ENCODE measurements at places on chromosomes 6 and 20.

DNA sequence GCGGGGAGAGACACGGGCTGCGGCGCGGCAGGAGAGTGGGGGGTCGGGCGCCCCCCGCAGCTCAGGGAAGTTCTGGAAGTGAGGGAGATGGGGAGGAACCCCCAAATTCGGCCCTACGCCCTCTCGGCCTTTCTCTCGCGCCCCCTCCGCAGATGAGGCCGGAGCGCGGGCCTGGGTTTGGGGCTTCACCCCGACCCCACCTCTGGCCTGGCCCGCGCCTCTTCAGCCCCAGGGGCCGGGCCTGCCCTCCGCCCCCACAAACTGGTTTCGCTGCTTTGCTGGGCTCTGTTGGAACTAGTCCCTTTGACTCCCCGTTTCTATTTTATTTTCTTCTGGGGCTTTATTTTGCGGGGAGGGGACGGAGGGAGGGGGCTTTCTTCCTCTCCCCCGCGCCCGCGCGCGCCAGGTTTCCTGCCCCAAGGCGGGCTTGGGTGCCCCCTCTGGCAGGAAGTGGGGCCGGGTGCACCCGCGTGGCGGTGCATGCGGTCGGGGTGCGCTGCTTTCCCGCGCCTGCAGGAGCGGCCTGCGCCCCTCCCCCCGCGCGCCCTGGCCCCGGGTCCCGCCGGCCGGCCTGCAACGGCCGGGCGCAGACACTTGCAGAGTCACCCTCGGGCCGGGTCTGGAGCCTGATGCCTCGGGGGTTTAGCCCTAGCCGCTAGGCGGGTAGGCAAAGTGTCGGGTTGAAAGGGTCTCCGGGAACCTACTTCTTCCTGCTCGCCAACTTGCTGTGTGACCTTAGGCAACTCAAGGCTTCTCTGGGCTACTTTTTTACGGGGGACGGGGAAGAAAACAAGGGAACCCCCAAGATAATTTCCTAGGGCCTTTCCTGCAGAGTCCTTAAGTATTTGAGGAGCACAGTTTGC, 1.3 kb downstream of the HMGA1 start:
- DNase-seq, result peak; percentile 78

GRCh38 chr6:2680264-2680922, 70.3 kb downstream of the MYLK4 start:
- no peak for DNase-seq

GRCh38 chr6:84403545-84403944, 176.1 kb upstream of the CEP162 start:
- no peak for DNase-seq

- no peak for DNase-seq
Observed at GRCh38 chr20:36455972-36456625, 85.2 kb upstream of the MYL9 start.

DNA sequence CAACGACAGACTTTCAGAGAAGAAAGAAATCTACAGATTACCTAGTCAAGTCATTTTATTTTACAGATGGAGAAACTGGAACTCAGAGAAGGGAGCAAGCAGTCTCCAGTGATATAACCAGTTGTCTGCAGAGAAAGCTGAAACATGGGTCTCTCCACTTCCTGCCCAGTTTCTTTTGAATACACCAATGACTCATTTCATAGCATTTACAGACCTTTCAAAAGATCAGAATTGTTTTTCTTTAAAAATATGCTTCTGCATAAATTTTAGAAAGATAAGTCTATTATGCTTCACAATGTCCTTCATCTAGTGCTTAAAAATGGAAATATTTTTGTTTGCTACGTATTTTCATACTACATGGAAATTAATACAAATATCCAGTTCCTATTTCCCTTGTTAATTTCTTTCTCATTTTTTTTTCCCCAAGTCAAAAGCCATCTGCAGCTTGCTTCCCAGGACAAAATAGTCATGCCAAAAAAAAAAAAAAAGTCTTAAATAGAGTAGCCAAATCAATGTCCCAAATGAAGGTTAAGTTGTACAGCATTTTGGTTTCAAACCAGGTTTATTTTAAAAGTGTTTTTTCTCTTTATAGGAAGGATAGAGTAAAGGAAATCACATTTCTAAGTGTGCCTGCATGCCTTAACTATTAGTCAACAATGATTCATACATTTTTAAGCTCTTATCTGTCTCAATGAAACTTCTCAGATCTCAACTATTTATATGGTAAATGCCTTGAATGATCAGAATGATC, 36.9 kb downstream of the ARHGAP18 start:
- DNase-seq, result no peak
